GM04504 (cell line): ENCODE measurements at places on chromosomes 7 and 10.

DNA sequence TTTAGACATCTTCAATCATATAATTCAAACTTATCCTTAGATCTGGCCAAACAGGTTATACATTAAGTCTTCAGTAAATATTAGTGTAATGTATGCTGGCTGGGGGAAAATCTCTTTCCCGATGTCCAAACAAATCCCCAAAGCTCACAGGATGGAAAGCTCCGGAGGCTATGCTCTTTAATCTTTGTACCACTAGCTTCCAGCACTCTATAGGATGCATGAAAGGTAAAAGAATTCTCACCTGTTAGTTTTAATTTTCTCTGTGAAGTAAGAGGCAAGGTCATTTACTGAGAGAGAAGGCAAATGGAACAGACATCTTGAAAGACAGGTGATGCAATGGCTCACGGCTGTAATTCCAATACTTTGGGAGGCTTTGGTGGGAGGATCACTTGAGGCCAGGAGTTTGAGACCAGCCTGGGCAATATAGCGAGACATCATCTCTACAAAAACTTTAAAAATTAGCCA is 99.8 kb upstream of the KIF5B start:
- no peak for DNase-seq

DNA sequence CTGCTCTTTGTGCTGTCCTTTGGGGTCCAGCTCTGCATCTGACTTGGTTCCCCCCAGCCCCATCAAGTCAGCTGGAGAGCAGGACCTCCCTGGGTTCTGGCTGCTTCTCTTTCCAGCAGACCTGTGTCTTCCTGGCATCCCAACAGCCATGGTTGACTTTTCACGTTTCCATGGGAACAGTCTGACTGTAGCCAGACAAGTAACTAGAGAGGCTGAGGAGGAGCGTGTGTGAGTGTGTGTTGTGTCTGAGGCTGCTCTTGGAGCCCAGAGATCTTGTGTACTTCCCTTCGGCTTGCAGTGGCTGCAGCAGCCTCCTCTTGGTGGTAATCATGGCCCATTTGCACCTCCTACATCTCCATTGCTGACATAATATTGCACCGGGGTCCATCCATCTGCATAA is 332.0 kb downstream of the RPS24 start:
- DNase-seq: no peak

DNA sequence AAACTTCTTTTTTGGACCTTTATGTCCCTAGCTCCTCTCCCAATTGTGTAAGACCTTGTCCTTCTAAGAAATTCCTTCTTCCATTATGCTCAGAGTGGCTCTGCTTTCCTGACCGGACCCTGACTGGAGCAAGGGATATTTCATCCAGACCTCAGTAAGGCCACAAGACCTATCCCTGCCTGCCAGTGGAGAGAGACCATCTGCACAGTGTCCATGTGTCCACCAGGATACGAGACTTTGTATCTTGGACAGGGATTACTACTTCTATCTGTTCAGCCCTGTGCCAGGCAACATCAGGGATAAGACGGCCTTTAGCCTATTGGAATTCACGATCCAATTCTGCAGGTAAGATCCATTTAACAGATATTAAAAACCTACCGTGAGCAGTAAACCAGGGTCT is 7.2 kb upstream of the ATOH7 start:
- no peak for DNase-seq

DNA sequence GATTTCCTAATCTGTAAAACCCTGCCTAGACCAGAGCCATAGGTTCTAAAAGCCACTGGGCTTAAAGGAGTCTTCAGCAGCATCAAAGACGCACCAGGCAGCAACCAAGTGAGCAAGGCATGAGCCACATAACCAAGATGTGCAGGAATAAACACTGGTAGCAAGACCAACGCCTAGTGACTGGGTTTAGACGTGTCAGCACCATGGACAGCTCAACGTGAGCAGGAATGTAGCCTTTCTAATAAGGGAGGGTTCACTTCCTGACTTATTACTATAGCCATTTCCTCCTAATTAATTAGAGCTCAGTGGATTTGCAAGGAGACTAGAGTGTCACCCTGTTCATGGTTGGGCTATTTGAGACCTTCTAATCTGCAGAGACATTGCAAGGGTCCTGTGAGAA is 223.7 kb downstream of the LHFPL3 start:
- no peak for DNase-seq

- no peak for DNase-seq
These were observed 101.6 kb upstream of the TNS3 start for GRCh38 chr7:47683485-47683898.

- no peak for DNase-seq
These were observed 113.6 kb upstream of the MACROH2A2 start for GRCh38 chr10:69939061-69939460.

DNA sequence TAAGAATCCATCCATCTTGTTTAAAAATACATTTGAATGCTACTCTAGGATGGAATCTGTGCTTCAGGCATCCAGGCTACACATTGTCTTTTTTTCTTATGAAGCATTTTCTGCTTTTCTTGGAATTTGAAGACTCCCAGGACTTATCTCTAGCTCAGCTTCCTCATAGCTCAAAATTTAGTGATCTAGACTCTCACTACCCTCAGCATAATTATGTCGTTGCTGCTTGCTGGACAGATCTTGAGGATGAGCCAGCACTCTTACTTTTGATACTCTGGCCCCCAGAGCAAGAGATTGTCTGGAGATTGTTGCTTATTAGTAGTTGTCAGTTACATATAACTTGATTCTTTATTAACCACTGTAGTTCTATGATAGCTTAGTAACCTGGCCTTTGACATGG is 83.3 kb upstream of the FGL2 start:
- DNase-seq: no peak

DNA sequence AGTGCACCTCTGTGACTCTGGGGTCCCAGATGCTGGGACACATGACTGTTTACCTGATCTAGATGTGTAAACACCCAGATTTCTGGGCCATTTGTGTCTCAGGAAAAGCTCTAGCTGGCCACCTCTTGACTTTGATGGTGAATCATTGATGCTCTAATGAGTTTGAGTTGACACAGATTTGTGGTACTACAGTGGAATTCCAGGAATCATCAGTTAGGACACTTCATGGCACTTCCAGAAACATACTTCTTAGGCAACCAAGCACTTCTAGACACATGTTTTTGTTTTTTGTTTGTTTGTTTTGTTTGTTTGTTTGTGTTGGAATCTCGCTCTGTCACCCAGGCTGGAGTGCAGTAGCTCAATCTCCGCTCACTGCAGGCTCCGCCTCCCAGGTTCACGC is 302.2 kb upstream of the ZMIZ1 start:
- DNase-seq: no peak

DNA sequence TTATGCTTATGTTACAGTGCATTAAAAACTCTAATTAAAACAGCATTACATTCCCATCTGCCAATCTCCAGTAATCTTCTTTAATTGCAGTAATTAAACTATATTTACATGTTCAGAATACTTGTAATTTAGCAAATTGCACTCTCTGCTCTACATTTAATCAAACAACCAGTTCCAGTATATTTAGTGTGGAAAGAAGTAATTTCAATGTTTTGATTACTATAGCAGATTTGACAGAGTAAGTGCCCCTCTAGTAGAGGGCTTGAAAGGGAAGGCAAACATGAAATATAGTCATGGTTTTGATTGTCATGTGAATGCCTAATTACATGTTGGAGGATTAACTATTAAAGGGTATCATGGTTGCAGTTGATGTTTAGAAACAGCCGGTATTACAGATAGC is 739.7 kb downstream of the AUTS2 start:
- no peak for DNase-seq

DNA sequence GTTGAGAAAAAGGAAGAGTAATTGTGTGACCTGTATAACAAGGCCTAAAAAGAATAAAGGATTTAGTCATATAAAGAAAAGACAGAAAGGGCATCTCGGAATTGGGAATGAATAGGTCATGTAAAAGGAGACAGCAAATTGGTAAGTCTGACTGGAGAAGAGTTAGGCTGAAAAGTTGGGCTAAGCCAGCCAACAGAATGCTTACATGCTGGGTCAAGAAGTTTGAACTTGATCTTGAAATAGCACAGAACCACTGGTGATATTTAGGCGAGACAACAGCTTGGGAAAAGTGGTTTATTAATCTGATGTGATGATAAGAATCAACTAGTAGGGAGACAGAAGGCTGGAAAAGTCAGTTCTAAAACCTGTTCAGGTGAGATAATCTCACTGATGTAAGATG is 4.8 kb downstream of the IDE start:
- no peak for DNase-seq

DNA sequence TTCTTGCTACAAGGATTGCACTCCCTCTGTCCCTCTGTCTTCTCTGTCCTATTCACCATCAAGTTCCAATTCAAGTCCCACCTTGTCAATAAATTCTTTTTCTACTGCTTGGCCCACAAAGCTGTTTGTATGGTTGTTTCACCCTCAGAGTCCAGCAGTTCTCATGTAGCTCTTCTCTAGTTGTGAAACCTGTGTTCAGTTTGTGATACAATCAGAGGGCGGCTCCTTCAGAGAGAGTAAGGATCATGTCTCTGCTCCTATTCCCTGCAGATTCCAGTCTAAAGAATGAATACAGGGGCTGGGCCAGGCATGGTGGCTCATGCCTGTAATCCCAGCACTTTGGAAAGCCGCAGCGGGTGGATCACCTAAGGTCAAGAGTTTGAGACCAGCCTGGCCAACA is 126.6 kb upstream of the BET1 start:
- no peak for DNase-seq

DNA sequence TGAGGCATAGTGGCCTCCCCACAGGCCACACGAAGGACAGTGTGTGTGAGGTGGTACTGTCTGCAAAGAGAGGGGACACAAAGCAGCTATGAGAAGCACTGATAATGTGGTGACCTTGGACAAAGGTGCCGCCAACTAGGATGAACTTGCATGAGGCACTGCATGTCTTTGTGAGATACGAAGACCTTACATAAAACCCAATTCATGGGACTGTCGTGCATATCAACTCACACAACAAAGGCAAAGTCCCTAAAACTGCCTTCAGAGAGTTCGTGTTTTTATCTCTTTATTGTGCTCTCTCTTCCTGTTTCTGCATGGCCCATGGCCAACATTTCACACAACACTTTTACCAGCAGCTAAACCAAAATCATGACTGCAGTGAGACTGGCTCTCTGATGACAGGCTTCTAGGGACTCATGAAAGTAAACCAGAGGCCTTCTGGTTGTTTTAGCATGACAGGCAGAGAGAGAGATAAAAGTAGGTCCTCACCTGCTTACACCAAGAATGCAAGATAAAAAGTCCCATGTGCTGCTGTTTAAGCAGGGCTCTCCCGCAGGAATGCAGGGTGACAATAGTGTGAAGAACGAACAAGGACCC is 347.8 kb downstream of the ELMO1 start:
- DNase-seq: no peak

DNA sequence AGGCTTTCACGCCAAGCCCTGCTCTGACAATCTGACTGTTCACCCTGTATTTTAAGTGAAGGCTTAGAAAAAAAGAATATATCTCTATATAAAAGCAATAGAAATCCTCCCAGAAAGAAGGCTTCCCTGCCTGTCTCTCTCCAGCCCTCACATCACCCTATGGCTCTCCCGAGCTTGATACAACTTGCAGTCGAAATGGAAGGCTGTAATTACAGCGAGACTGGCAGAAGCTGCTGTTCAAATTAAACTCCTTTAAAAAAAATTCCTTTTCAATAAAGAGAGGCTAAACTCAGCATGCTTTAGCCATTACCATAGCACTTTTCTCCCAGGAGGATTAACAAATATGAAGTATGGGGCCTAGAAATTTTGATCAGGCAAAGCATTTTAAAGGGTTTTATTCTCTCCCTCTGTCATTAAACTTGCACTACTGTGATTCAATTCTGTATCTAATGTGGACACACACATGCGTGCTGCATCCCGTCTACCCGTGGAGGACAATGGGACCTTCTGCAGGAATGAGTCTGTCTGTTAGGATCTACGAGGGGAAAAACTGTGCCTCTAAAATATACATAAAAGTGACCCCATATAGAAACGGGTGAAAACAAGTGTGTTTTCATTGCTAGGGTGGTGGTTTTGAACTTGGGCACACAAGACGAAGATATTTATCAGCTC is 223.8 kb downstream of the USP6NL start:
- DNase-seq: no peak

GRCh38 chr7:128152721-128153120 is 88.4 kb upstream of the LEP start:
- no peak for DNase-seq

DNA sequence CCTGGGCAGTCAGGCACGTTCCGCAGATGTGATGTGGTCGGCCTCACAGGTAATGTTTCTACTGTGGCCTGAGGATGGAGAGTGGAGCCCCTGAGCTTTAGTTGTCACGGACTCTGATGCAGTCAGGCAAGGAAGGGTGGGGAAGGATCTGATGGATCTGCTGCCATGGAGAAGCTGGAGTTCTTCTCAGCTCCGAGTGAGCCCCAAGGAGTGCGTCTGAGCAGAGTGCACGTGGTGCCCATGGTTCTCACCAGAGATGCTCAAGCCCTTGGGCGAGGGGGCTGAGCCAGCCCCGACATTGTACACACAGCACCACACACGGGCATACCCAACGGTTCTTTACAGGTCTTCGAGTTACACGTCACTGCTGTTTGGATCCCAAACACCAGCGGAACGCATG is 192.5 kb downstream of the EBF3 start:
- DNase-seq: no peak

DNA sequence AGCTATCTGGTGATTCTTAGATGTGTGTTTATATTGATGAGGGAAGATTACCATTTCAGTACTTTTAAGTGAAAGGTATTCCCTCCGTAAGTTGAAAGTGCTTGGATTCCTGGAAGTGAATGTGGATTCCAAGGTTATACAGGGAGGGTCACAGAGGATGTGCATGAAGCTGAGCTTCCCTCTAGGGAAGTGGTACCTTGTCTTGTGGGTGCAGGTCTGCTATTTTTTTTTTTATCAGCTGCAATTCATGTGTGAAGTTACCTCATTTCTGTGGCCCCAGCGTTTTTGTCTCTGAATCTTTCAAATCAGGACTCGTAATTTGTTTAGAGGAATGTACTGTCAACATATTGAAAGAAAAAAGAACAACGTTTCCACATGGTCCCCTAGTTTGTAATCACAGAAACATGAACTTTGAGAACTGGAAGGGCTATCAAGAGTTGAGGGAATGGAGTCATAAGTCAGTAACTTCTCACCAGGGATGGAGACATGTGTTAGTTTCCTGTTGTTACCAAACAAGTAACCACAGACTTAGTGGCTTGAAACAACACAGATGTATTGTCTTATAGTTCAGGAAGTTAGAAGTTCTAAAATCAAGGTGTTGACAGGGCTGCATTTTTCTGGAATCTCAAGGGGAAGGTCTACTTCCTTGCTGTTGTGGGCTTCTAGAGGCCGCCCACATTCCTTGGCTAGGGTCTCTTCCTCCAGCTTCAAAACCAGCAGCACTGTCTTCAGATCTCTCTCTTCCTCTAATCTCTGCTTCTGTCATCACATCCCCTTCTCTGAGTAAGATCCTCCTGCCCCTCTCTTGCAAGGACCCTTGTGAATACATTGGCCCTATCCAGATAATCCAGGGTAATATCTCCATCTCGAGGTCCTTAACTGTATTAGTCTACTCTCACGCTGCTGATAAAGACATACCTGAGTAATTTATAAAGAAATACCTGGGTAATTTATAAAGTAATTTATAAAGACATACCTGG is 64.4 kb downstream of the RAB18 start:
- peak; percentile 36 for DNase-seq
